ENCODE measurements at places on chromosomes 5 and 9.

DNA sequence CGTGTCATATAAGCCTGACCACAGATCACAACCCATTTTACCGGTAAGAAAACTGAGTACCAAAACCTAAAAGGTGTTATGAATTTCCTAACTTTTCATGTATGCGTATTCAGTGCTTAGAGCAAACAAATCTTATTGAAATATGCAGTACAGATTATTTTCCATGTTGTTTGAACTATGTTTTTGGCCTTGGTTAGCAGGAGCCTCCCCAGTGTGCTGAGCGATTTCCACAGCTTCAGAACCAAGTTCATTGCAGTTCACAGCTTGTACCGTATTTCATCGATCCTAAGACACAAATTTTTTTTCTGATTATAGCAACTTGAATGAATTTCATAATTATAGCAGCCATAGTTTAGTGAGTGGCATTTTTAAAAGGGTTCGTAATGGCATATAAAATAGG is 13.7 kb downstream of the ADAMTSL1 start:
- DNase-seq = no peak

DNA sequence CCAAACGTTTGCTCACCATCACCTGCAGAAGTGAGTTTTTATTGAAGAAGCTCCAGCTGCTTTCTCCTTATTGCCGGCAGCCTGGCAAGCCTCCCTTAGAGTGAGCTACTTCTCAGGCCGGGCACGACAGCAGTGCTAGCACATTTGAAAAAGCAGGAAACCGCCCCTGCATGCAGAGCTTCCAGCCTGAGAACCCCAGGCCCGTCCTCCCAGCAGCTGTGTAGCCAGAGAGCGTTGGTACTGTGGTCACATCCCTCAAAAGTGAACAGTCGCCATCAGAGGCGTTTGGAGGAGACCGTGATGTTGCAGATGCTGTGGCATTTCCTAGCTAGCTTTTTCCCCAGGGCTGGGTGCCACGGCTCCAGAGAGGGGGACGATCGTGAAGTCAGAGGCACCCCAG is 23.5 kb downstream of the SLC25A25 start:
- DNase-seq = no peak

GRCh38 chr9:95770653-95771131 is 104.8 kb upstream of the ERCC6L2 start:
- no peak for DNase-seq

DNA sequence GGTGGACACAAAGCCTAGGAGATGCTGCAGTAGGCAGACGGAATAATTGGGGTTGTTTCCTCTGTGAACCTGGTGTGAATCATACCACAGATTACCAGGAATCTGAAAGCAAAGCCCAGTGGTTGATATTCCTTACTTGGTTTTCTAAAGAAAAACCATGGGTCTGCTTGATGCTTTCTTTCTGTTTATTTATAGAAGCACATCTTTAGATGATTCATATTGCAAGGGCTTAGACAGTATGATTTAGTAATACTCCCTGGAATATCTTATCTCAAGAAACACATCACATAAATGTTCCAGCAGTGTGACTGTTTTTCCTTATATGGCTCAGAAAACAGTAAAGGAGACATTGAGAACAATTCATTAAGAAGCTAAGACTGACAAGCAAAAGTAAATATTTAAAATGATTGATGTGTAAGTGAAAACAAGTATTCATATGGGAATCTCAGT is 623.3 kb downstream of the RAB3C start:
- DNase-seq = no peak

GRCh38 chr5:7803937-7804336 is 47.0 kb downstream of the CFAP90 start:
- DNase-seq = no peak

- no peak for DNase-seq
Observed at GRCh38 chr5:98705841-98706240, 67.6 kb upstream of the RGMB start.

- no peak for DNase-seq
Observed at GRCh38 chr5:11599499-11599898, 304.7 kb downstream of the CTNND2 start.

DNA sequence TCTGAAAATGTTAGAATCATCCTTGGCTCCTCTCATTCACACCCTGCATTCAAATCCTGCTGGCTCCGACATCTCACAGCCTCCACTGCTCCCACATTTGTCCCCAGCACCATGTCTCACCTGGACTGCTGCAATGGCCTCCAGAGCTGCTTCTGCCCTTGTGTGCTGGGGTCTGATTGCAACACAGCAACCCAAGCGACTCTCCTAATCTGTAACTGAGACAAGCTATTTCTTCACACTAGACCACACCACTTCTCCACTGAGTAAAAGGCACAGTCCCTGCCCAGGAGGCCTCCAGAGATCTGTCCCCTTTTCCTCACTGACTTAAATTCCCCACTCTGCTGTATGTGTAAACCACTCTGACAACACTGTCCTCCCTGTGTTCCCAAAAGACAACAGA is 151.1 kb upstream of the TAS2R1 start:
- DNase-seq = no peak

DNA sequence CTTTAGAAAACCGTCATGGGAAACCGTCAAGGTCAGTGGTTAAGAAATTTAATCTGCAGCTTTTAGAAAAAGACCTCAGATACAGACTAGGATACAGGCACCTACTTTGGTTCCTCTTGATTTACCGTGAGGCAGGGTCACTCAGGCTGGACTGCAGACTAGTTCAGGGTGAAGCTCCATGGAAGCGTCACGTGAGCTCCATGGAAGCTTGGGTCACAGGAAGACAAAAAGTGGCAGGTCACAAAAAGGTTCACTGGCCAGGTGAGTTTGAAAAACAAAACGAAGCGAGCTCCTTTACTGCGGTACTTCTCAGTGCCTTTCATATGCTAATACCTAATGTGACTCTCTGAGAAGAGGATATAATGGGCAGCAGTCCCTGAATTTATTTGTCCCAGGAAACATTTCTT is 43.0 kb downstream of the PRRC2B start:
- no peak for DNase-seq

DNA sequence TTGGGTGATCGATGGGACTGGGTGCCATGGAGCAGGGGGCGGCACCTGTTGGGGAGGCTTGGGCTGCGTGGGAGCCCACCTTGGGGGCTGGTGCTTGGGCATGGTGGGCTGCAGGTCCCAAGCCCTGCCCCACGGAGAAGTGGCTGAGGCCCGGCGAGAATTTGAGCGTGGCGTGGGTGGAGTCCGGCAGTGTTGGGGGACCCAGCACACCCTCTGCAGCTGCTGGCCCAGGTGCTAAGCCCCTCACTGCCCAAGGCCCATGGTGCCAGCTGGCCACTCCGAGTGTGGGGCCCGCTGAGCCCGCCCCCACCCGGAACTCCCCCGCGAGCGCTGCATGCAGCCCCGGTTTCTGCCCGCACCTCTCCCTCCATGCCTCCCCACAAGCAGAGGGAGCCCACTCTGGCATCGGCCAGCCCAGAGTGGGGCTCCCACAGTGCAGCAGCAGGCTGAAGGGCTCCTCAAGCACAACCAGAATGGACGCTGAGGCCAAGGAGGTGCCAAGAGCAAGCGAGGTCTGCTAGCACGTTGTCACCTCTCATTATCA is 1178.6 kb upstream of the CDH10 start:
- no peak for DNase-seq

DNA sequence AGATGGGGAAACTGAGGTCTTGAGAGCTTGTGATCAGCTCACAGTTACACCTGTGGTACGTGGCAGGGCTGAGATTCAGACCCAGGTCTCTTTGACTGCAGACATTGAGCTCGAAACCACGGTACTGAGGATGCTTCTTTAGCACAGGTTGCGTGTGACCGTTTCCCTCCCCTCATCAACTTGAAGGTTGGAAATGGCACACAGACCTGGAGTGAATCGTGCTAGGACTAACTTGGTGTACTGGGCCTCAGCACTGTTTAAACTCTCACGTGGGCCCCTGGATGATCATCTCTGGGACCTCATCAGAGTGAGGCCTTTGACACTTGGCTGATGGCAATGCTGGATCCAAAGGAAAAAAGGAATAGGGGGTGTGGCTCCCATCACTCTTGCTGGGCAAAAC is 106.0 kb downstream of the MVB12B start:
- no peak for DNase-seq

- no peak for DNase-seq
Observed at GRCh38 chr5:118069452-118069851, 918.9 kb downstream of the DTWD2 start.

DNA sequence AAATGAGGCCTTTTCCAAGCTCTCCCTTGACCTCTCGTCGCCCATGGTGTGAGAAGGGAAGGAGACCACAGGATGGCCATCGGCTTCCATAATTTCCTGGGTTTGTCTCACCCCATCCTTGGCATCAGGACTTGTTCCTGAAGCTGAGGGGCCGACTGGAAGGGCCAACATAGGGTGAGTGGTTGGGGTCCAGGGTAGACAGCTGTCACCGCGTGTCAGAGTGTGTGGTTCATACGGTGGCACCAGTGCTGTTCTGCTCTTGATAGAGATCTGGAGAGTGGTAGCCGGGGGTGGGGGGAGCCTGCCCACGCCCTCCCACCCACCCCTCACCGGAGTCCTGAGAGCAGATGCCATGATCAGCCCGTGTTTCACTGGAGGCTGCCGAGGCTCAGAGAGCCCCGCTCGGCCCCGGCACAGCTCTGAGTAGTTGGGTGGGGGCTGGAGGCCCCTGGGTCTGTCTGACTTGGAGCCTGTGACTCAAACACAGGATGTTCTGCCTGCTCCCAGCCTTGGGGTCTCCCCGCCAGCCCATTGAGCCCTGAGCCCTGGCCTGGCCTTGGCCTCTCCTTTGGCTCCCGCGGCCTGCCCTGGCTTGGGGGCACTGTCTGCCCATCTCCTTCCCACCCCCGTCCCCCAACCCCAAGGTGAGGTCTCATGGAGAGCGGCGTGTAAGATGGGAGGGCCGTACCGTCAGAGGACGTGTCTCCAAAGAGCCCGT is 53.1 kb upstream of the IER5L start:
- DNase-seq = no peak

DNA sequence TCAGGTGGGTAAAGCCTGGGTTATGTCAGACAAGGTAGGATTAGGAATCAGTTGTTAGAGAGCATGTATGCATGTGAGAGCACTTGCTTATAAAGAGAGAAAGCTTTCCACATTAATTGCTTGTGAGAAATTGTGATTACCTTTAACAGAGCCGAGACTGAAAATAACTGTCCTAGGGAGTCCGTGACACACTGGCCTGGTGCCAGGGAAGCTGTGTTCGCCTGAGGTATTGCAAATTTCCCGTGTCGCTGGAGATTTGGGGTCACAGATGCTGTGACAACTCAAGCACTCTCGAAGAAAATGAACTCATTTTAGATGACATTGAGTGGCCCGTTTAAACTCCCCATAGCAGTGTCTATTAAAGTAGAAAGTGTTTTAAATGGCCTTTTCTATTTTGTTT is 9.6 kb downstream of the SLC1A1 start:
- DNase-seq = no peak

DNA sequence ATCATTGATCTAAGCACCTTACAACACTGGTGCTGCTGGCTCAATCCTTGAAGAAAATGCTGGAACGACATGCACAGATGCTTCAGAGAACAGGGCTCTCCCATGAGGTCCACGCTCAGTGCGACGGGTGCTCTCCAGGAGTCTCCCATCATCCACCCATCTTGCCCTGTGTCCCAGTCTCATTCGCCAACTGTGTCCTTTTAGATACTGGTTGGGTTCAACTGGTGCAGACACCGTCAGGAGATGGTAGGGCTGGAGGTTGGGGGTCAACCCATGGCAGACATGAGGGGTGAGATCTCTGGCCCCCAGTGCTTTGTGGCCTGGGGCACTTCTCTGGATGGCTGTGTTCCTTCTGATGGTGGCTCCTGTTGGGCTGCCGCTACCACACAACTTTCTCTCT is 1.6 kb upstream of the OBP2B start:
- DNase-seq = no peak
